Thyroid gland (tissue), 4 donors: ENCODE measurements at places on chromosomes 7 and 10. TPM values are rescaled to one million over a fixed set of nuclear protein-coding genes. Genes with fewer than 3 reads are reported as not detected.

DNA sequence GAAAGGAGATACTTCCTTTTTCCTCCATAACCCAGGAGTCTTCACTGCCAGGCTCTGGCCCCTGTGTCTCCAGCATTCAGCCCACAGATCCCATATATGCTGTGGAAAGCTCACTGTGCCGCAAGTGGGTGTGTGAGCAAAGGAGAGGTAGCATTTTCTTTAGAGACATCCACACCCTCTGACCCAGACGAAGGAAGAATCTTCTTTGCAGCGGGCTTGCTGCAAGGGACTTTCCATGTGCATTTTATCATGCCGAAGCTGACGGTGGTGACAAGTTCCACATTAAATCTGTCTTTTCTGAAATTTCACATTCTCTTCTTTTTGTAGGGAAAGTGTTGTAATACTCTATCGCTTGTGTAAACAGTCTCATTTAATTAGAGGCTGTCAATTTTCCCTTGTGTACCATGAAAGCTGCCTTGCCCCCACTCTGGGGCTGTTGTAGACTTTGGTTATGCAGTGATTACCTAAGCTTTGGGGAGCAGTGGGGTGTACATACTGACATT is 409.5 kb downstream of the SUGCT start:
- no peak overlapping the region for H3K4me3 ChIP-seq
- no peaks in the 10 kb centered on the region for H3K36me3 ChIP-seq

GRCh38 chr10:36091007-36091406 is 448.9 kb upstream of the FZD8 start:
- H3K4me1 ChIP-seq = no peaks in the 10 kb centered on the region
- H3K36me3 ChIP-seq = no peaks in the 10 kb centered on the region
- H3K27ac ChIP-seq = no peak overlapping the region
- H3K4me3 ChIP-seq = no peak overlapping the region
- H3K27me3 ChIP-seq = no peaks in the 10 kb centered on the region
- no peak for DNase-seq

GRCh38 chr7:26534649-26535482 is 243.2 kb downstream of the SNX10 start:
- no peaks in the 10 kb centered on the region for H3K36me3 ChIP-seq
- DNase-seq = no peak
- no peaks in the 10 kb centered on the region for H3K27me3 ChIP-seq
- no peaks in the 10 kb centered on the region for H3K4me1 ChIP-seq
- no peak overlapping the region for H3K27ac ChIP-seq
- H3K4me3 ChIP-seq = no peak overlapping the region

DNA sequence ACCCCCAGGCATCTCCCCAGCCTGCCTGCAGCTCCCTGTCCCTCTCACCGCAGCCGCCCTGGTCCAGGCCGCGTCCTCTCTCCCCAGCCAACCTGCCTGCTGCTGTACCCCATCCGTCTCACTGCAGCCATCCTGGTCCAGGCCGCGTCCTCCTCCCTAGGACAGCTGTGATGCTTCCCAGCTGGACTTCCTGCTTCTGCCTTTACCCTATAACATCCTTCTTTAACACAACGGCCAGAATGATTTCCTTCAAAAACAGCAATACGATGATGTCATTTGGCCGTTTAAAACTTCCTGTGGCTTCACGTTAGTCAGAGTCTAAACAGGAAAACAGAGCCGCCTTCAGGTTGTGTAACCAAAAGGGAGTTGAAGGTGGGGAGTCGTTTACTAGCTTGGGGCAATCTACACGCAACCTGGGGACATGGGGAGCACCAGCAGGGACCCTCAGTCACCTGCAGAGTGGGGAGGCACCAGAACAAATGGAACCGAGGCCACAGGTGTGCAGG is 32.2 kb upstream of the ZFAND2A start:
- H3K4me3 ChIP-seq = no peak overlapping the region
- no peaks in the 10 kb centered on the region for H3K4me1 ChIP-seq
- no peak overlapping the region for H3K27ac ChIP-seq
- H3K36me3 ChIP-seq = no peaks in the 10 kb centered on the region

DNA sequence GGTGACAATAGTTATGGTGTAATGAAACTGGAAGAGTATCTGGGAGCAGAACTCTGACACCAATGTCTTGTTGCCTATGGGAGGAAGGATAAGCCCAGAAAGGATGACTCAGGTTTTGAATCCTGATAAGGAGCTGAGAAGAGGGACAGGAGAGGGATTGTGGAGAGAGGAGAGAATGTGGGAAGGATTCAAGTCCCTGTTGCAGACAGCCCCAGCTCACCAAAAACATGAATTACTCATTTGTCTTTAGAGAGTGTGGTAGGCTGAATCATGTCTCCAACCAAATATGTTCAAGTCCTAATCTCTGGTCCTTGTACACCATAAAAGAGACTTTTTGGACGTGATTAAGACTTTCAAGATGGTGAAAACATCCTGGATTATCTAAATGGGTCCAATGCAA is 206.9 kb upstream of the PHYHIPL start:
- no peak overlapping the region for H3K27ac ChIP-seq
- no peaks in the 10 kb centered on the region for H3K4me1 ChIP-seq
- H3K36me3 ChIP-seq = no peaks in the 10 kb centered on the region
- DNase-seq = no peak
- H3K4me3 ChIP-seq = no peak overlapping the region

DNA sequence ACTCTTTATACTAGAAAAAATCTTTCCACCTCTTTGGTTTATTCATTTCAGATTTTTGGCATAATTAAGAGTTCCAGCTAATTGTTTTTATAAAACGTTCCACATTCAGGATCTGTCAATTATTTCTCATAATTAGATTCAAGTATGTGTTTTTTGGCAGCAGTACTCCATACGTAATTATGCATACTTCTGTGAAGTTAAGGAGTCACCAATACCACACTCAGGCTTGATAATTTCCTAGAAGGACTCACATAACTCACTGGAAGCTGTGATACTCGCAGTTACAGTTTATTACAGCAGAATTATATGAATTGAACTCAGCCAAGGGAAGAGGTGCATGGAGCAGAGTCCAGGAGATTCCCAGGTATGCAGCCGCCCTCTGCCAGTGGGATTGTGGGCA is 290.5 kb upstream of the AKR1E2 start:
- no peaks in the 10 kb centered on the region for H3K4me1 ChIP-seq
- no peak overlapping the region for H3K27ac ChIP-seq
- no peak overlapping the region for H3K4me3 ChIP-seq
- no peak for DNase-seq
- no peaks in the 10 kb centered on the region for H3K36me3 ChIP-seq

TYSND1 gene
- total RNA-seq = 22.5 TPM
